Central memory CD8-positive, alpha-beta T cell (primary cell): ENCODE measurements at places on chromosomes 3 and 15.

GRCh38 chr15:98683831-98684230, 35.5 kb downstream of the IGF1R start:
- DNase-seq: no peak

DNA sequence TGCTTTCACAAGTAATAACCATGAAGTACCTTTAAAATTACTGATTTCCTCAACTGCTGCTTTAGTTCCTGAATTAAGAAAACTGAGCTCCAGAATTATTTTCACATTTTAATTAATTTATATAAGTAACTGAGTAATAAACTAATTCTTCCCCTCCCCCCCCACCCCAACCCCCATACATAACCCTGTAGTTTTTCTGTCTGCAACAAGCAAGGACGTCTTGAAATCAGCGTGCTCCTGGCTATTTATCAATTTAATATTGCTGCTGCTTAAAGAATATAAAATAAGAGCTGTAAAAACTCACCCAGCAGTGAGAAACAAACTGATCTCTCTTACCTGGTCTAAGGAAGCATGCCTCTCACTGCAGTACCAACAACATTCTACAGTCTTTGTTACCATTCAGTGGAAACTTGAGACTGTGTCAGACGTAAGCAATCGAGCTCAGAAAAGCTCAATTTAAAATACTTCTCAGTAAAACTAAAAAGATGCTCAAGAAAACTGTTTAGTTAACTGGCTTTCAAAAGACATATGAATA, 121.0 kb downstream of the TFDP2 start:
- DNase-seq: no peak

DNA sequence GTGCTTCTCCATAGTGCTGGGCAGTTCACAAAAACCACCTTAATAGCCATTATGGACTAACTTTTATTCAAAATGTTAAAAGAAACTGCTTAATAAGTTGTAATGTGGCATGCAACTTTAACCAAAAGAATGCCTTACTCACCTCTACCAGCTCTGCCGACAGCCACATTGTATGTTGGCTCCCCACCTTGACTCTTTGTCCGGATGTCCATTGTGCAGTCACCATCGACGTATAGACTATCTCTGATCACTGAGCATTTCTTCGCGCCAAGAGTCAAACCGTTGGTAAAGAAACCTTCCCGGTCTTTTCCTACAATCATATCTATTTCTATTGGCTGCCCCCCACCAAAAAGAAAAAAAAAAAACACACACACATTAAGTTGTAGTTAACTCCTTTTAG, 2.5 kb downstream of the PFN2 start:
- DNase-seq: no peak

DNA sequence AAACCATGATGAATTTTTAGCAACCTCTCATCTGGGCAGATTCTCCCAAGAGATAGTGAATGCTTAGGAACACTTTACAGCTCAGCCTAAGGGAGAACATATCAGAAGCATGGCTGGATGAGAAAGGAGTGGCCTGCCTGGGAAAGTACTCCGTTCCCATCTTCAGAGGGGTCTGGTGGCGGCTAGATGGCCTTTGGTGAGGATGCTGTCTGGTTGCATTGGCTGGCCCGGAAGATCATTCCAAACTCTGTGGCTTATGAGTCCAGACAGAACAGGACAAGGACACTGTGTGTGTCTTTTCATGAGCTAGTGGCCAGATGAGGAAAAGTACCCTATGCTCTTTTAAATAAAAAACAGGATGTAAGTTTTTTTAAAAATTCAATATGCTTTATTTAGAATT, 51.2 kb downstream of the CRTC3 start:
- DNase-seq: no peak

DNA sequence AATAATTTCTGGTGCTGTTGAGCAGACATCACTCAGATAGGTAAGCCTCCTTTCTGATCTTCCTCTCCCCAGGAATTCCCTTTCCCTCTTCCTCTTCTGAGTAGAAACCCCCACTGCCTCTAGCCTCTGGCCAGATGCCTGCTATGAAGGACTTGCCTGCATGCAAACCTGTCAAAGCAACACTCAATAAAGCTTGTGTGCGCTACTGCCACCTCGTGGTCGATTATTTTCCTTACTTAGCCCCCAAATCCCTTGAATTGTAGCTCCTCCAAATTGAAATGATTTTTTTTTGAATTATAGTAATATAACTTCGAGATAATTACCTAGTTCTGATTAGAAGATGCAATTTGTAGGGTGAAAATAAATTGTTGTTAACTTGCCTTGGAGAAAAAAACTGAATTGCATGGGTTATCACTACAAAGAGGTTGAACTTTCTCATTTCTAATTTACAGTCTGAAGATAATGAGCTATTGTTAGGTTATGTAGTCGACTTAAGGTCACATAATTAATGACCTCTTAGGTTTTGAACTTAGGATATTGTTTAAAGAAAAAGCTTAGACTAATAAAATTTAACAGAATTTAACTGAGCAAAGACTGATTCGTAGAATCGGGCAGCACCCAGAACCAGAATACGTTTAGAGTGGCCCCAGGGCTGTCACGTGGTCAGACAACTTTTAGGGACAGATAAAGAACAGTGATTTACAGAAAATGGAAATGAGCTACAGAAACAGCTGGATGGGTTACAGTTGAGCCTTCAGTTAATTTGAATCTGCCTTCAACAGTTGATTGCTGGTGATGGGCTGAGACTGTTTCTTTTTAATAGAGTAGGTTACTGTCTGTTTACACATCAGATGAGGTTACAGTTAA, 269.3 kb downstream of the ARPP21 start:
- DNase-seq: no peak

DNA sequence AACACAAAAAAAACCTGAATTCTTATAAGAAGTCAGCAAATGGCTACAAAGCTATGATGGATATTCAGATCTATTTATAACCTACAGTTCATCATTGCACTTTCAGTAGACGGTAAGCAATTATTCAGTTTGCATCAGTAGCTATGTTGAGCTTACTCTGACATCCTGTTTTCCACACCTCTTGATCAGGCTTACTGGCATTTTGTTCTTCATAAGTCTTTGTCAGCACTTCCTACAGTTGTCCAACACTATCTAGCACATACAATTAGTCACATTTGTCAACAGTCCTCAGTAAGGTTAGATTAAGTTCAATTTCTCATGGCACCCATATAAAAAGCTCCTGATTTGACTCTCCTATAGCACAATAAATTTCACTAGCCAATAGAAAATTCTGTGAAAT, 71.2 kb upstream of the ST3GAL6 start:
- DNase-seq: no peak

DNA sequence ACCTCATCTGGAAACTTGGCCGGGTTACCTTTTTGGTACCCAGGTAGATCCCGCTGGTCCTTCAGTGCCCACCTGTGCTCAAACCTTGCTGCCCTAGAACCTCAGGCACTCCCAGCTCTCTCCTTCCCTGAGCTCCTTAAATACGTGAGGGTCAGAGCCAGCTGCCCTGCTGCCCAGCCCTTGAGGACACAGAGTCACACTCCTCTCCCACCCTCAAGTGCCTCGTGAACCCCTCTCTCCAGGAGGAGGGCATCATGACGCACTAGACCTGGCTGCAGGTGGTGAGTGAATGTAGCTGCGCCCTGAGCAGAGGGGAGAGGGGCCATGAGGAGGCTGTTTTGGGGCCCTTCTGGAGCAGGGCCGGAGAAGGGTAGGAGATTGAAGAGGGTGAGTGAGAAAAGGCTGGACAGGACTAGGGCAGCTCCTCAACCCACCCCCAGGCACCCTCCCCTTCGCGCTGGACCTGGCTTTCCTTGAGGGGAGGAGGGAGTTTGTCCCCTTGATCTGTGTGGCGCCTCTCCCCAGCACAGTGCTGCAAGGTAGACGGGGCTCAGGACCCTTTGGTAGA, 941 bp downstream of the SLC12A8 start:
- DNase-seq: no peak

GRCh38 chr3:55584716-55585368, 97.7 kb upstream of the WNT5A start:
- no peak for DNase-seq

- no peak for DNase-seq
These were observed 13.0 kb downstream of the GLB1 start for GRCh38 chr3:33083958-33084357.

GRCh38 chr3:129429080-129429451, 630 bp upstream of the EFCAB12 start:
- DNase-seq: no peak

DNA sequence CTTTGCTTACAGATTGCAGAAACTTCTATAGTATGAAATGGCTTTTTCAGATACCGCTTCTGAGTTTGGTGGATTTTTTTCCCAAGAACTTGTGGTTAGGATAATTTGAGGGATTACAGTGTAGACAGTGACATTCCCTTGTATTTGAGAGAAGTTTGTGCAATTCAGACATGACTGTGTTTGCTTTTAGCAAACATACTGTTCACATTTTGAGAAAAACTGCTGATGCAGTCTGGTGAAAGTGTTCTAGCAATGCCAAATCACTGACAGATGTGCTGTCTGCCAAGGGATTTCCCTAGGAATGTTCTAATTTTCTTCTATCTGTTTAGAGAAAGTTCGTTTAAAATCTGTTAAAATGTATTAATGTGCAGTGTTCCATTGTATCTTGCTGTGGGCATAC, 652.6 kb downstream of the FHIT start:
- no peak for DNase-seq

DNA sequence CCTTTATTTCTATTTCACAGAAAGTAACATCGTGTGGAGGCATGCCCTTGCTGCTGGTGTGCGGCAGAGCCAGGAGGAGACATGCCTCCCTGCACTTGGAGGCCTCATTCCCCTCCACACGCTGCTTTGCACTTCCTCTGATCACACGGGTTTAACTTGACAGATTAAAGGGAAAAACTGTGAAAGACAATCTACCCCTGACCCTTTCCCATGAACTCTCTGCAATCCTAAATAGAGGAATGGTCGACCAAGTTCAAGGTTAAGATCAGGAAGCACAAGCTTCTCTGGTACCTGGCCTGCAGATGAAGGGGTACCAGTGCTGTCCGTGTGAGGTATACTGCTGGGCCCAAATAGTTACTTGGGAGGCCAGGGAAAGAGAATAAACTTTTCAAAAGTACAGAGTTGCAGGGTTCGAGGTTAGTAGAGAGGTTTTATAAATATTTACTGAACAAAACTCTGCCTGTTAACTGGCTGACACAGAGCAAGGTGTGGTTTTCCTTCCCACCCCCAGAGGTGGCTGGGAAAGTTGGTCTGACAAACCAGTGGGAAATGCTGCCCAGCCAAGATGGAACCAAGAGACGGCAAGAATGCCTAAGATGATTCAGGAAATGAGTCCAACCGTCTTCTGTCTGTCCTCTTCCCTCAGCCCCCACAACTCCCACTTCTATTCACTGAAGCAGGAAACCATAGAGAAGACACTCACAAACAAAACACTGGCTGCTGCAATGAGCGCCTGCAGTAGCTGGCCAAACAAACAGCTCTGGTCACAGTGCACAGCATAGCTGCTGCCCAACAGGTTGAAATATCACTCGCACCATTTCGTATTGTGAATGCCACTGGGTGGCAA, 79.6 kb downstream of the IGF2BP2 start:
- DNase-seq: no peak

DNA sequence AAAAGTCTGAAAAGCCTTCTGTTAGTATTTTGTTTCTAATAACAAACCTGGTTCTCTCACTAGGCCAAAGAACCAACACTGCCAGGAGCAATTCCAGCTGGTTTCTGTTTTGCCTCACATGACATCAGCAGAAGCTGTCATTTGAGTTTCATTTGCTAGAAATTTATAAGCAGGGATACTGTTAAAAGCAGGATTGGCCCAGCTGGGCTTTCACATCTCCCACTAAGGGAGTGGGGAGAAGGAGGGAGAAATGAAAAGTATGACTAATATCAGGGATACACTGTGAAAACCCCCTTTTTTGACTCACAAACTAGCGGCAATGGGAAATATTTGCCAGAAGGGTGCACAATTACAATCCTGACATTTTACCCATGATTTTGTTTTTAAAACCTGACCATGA, 5.3 kb downstream of the CCDC80 start:
- DNase-seq: no peak

GRCh38 chr3:190086191-190086590, 34.5 kb downstream of the P3H2 start:
- DNase-seq: no peak

DNA sequence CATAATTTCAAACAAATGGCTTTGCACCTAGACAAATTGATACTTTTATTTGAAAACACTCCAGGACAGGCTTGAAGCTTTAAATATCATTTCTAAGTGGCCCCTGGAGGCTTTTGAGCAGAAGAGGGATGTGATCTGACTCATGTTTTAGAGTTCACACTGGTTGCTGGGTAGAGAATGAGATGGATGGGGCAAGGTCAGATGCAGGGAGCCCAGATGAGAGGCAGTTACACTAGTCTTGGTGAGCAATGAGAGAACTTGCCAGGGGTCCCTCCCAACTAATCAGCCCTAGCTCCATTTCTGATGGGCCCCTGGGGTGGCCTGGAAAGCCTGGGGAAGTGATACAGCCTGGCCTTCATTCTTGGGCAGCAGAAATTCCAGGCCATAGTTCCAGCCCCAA, 190.4 kb downstream of the MEGF11 start:
- DNase-seq: no peak

GRCh38 chr15:42735382-42736165, 1.4 kb downstream of the CDAN1 start:
- no peak for DNase-seq

- DNase-seq: no peak
These were observed 160.1 kb upstream of the PDZRN3 start for GRCh38 chr3:73784686-73785392.

GRCh38 chr3:64082411-64082810, 59.1 kb upstream of the PSMD6 start:
- no peak for DNase-seq

GRCh38 chr15:77031376-77032050, 36.6 kb downstream of the PSTPIP1 start:
- peak; percentile 12 for DNase-seq

DNA sequence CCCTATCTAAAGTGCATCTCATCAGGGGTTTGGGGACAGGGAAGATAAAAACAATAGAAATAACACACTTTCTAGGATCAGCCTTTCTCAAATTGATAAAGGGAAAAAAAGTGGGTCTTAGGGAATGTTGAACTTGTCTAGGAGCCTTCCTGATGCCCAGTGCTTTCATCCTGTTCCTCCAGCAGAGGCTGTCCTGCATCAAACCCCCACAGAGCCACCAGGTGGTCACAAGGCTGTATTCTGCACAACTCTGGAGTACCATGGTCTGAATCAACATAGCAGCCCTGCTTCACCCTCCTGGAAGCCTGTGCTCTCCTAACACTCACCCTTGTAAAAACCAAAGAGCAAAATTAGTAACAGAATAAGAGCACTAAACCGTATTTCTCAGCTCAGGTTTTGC, 118.5 kb upstream of the SLC25A36 start:
- DNase-seq: no peak

DNA sequence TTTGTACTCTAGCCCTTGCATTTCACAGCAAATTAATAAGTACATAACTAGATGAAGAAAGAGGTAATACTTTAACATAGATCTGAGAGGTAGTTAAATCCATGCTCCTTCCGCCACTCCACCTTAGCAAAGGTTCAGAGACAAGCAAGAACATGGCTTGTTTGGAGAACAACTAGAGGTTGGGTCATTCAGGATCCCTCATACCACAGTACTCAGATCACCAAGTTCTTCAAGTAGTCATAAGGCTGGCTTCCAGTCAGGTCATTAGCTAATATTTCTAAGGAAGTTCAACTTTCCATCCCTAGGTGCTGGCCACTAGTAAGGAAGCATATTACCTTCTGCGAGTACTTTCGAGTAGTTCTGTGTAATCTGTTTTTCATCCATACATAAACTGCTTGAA, 44.1 kb downstream of the CD200R1 start:
- DNase-seq: no peak

- DNase-seq: no peak
These were observed 36.9 kb downstream of the THRB start for GRCh38 chr3:24457719-24458118.
